Stimulated activated CD8-positive, alpha-beta memory T cell treated with anti-CD3 and anti-CD28 coated beads, Interleukin-7, amount 100 ng/mL, for 1 hour (primary cell): ENCODE measurements at places on chromosomes 13 and 19.

DNA sequence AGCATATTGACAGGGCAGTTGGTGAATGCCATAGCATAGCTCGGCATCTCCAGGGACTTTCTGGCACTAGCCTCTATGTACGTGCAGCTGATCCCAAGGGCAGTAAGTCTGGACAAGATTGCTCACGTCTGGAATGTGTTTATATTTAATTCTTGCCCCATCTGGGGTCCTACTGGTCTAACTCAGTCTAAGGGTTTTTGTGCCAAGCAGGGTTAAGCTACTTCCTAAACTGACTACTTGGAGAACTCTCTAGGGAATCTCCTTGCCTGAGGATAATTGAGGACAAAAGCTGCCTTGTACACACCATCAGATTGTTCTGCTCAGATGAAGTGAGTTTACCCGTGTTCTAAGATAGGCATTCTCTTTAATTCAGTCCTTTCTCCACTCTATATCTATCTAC is 358.1 kb downstream of the MYO16 start:
- DNase-seq = no peak

- no peak for DNase-seq
These were observed 123.2 kb upstream of the SLC7A1 start for GRCh38 chr13:29718694-29719093.

DNA sequence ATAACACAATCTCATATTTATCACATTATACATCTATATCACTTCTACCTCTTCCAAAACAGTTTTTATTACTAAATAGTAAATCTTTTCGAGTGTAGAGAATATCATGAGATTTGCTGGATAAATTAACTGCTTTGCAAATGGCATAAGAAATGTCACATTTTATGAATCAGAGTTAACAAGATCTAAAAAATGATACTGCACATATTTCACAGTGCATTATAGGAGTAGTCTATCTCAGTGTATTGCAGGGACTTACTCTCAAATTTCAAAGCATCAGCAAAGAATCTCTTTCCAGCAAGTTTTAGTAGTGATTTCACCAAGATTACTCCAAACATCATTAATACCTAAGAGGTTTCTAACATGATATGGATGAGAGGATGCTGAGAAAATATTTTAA is 687.1 kb upstream of the SLITRK1 start:
- no peak for DNase-seq

DNA sequence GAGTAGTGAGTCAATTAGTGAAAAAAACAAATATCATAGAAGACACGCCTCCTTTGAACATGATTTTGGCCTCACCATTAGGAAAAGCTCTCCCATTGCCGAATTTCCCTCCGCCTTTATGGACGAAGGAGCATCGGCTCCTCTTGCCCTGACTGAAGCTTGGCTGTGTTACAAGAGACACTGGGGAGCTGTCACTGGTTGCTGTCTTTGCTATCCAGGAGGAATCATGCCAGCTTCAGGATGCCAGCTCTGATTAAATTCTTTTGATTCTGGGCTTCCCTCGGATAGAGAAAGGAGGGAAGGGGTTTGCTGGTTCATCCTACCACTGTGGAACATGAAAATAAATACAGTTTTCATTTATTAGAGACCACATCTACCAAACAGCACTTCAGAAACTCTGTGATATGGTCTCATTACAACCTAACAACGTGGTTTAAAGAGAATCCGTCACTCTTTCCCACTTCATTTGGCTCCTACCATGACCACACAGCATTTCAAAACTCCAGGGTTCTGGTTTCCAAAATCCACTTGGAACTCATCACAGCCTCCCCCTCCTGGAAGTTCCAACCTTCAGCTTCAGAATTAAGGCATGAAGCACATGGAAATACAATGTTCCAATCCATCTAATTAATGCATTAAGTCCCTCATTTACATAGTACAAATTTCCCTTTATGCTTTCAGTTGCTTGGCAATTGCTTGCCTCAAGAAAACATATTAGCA is 446.0 kb downstream of the EFNB2 start:
- DNase-seq = no peak

DNA sequence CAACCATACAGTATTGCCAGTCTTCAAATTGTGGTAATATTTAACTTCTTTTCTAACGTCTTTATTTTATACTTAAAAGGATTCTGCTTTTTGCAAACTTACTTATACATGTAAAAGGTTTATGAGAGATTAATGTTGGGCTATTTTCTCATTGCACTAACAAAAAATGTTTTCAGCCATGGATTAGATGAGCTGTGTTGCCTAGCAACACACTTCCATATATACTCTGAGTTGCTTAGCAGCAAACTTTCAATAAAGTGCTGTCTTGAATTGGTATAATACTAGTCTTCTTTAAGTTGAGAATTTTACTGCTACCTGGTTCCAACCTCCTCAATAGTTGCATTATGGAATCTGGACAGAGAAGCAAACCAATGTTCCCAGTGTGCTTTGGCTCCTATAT is 777.4 kb upstream of the PCDH9 start:
- DNase-seq = no peak

DNA sequence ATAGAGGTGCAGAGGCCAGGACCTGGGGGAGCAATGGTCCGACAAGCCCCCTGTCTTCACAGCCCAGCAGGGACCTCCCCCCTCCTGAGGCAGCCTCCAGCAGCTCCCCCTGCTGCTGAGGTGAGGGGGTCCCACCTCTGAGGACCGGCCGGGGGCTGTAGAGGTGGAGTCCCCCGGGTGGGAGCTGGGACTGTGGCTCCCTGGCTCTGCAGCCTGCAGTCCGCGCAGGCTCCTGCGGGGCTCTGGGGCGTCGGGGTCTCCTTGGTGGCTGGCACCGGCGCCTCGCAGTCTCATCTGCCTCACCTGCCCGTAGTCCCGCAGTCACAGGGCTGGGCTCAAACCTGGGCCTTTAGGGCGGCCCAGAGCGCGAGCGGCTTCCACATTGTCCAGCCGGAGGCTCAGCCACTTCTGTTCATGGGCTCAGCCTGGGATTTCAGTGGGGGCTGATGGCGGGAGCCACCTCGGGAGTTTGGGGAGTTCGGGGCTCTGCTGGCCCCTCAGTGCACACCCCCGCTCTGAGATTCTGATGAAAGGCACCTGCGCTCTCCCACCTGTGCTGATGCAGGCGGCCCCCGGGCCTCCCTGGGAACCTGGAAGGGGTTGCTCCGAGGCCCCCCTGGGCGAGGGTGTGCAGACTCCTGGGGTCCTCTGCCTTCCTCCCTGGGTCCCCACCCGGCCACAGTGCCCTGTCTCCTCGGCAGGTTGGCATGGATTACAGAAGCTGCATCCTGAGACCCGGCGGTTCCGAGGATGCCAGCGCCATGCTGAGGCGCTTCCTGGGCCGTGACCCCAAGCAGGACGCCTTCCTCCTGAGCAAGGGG is 7.0 kb upstream of the ZNF554 start:
- DNase-seq = no peak

DNA sequence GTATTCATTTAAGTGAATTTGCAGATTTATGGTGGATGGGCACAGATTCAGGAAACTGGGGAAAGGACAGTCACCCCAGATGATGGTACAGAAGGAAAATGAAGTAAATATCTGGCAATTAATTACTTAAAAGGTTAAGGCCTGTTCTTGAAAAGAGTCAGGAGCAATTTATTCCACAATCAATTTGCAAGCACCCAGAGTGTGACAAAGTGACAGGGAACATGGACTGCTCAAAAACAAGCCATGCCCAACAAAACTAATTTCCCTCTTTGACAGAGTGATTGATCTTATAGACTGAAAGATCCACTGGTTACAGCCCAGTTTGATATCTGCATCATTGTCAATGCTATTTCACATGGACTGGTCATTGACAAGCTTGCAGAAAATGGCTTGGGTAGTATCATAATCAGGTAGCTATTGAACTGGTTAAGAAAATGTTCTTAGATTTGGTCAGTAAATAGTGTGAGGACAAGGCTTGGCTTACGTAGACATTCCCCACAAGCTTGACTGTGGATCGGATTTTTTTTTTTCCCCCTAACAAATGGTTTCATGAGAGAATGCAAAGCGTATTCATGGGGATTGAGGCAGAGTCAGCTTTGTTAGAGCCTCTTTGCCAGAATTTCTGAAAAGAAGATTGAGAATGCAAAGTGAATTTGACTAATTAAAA is 584.6 kb downstream of the GPC6 start:
- DNase-seq = no peak

DNA sequence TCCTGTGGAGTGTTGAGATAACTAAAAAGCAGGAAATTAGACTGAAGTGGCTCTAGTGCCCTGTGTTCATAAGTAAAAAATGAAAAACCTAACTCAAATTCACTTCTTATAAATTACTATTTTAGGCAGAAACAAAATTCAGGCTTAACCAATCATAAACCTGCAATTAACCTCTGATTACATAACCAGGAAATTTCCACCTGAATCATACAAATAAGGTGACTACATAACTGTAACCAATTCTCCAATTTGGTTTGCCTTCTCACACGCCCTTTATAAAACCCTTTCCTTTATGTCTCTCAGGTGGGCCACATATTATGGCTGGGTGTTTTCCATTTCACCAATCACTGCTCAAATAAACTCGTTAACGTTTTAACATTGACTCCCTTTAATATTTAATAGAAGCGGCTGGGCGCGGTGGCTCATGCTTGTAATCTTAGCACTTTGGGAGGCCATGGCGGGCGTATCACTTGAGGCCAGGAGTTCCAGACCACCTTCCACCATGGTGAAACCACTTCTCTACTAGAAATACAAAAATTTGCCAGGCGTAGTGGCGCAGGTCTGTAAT is 22.9 kb upstream of the ZNF724 start:
- no peak for DNase-seq

DNA sequence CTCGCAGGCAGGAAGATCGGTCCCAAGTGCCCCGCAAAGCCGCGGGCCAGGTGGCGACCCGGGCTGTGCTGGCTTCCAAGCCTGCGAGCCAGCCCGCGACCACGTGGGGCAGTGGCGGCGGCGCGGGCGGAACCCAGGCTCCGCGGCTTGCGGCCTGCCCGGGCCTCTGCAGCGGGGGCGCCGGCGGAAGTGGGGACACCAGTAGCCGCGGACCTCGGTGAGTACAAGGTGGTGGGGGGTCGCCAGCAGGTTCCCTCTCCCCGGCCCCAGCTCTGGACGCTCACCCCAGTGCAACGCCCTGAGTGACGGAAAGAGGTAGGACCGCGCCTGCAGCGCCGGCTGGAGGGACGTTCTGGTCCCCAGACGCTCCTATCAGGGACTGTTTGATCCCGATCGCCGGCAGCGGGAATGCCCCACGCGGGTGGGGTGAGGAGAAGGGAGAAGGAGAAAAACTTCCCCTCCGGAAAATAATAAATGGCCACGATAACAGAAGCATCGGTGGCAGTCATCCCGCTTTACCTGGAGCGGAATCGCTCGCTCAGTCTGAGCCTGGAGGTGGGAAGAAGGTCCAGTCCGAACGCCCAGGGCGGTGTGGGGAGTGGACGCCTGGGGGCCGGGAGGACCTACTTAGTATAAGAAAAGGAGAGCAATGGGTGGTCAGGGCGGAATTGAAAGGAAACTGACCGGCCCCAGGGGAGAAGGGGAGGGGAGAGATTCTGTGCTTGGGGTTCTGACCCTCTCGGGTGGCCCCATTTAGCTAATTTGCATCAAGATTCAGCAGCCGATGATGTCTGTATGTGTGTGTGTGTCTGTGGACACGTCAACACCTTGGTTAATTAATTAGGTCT is at the start of gene GEMIN7:
GEMIN7 (plus strand) TSS at position 198 of the 848 bp plus-strand sequence. CDS start 10,855 bp downstream, outside the sequence.
- peak; percentile 67 for DNase-seq

DNA sequence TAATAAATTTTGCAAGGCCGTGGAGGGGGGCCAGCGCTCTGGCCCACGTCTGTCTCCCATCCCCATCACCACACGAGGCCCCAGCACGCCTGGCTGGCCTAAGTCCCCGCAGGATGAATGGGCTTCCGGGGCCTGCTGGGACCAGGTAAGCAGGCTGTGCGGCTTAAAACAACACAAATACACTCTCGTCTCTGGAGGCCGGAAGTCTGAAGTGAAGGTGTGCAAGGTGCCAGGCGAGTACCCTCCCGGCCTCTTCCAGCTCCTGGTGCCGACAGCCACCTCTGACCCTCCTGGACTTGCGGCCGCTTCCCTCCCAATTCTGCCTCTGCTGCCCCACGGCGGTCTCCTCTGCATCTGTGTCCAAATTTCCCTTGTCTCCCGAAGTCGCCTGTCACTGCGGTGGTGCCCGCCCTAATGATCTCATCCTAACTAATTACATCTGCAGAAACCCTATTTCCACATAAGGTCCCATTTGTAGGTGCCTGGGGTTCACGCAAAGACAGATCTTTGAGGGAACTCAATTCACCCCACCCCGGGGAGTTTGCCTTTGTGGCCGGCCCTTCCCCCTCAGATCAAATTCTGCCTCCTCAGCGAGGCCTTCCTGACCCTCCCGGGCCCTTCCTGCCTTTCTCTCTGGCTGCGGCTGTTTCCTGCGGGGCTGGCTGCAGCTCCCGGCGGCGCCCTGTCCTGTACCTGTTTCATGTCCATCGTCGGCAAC is 8.1 kb upstream of the PTBP1 start:
- no peak for DNase-seq

GRCh38 chr19:1000591-1001537 is 645 bp downstream of the GRIN3B start:
- DNase-seq = no peak

DNA sequence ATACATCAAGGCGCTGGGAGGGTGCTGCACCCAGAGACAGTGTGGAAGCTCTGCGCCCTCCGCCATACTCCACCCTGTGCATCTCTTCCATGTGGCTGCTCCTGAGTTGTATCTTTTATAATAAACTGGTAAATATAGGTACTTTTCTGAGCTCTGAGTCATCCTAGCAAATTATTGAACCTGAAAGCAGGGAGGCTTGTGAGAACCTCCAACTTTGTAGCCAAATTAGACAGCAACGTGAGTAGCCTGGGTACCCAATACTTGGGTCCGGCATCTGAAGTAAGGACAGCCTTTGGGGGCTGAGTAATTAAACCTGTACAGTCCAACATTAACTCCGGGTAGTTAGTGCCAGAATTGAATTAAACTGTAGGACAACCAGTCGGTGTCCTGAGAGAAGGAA is 57.4 kb downstream of the RUBCNL start:
- no peak for DNase-seq

DNA sequence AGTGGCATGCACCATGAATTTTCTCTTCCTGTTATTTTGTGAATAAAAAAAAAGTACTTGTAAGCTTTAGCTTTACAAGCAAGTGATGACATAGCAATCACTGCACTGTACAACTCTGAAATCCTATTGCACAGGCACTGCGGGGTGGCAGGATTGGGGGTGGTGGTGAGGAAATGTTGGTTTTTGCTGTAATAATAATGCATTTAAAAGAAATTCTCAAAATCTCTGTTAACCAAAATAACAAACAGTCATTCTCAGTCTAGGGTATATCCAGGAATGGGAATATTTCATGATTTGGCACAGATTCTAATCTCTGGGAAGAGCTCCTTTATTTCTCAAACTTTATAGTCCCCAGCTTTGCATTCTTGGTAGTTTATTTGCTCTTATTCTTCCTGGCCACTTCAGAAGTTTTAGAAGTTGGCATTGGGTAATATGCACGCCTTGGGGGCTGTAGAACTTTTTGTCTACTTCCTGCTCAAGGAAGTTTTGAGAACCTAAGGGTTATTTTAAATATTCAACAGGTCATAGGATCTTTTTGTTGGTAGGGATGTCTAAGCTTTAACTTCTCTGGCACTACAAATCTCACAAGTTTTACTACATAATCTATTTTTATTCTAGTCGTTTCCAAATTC is 353.0 kb upstream of the KLF12 start:
- no peak for DNase-seq

- no peak for DNase-seq
These were observed 91.9 kb upstream of the TEX29 start for GRCh38 chr13:111228262-111229144.

GRCh38 chr19:56125806-56126590 is 4.9 kb upstream of the ZNF787 start:
- DNase-seq = no peak
